Immature natural killer cell (primary cell): ENCODE measurements at places on chromosomes 2 and 18.

DNA sequence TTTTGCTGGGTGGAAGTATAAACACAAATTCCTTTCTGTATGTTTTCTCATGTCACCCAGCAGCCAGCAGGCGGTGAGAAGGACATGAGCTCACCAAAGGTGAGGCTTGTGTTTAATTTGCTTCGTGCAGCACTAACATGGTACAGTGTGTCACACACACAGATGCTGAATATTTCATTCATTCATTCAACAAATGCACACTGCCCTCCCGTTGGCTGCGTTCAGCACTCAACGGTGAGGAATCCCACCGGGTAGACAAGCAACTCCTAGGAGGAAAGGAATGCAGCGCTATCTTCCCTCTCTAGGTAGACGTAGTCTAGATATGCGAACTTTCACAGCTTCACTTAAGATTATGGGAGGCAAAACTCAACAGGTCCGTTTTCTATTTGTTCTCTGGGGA, 85.1 kb downstream of the LONRF2 start:
- no peak overlapping the region for H3K27ac ChIP-seq
- DNase-seq: no peak
- no peaks in the 10 kb centered on the region for H3K36me3 ChIP-seq
- H3K4me1 ChIP-seq: peaks cover 13% of the 10 kb centered on the region
- H3K27me3 ChIP-seq: peaks cover 4% of the 10 kb centered on the region

- H3K4me3 ChIP-seq: no peak overlapping the region
- DNase-seq: no peak
- no peaks in the 10 kb centered on the region for H3K4me1 ChIP-seq
- peaks cover 3% of the 10 kb centered on the region for H3K36me3 ChIP-seq
- peaks cover 3% of the 10 kb centered on the region for H3K27me3 ChIP-seq
Observed at GRCh38 chr2:181602017-181602416, 54.9 kb downstream of the CERKL start.

- H3K27ac ChIP-seq: no peak overlapping the region
- H3K27me3 ChIP-seq: no peaks in the 10 kb centered on the region
- no peaks in the 10 kb centered on the region for H3K4me1 ChIP-seq
- H3K36me3 ChIP-seq: no peaks in the 10 kb centered on the region
Observed at GRCh38 chr2:150097901-150098531, 389.5 kb downstream of the RND3 start.

DNA sequence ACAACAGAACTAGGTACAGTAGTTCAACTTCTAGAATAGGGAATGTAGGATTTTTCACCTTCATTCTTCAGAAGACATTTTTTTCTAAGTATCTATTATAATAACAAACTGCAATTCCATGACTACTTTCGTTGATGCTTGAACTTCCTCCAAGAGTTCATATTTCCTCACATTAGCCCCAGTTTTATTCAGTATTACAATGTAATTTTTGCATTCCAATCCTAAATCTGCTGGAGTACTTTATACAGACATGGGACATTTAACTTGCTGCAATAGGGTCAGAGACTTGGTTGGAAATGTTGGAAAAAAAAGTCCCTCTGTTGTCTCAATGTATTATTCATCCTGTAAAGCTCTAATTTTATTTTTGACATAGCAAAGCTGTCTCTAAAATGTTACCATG, 19.6 kb upstream of the FTCDNL1 start:
- peaks cover 7% of the 10 kb centered on the region for H3K27me3 ChIP-seq
- DNase-seq: no peak
- H3K4me1 ChIP-seq: no peaks in the 10 kb centered on the region
- no peak overlapping the region for H3K4me3 ChIP-seq
- no peak overlapping the region for H3K27ac ChIP-seq

DNA sequence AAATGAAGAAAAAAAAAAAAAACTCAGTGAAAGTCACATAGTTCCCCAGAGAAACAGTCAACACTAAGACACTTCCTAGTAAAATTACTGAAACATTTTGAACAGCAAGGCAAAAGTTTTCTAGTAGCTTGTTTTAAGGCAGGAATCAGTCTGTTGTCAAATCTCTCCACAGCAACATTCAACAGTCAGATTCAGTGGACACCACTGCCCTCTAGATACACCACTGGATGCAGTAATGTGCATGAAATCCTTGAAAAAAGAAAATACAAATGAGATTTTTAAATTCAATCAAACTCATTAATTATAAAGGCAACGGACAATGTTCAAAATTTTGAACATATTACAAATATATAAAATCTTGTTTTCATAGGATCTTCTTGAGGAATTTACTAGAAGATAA, 46.4 kb downstream of the GRB14 start:
- no peaks in the 10 kb centered on the region for H3K4me1 ChIP-seq
- no peak overlapping the region for H3K4me3 ChIP-seq
- no peaks in the 10 kb centered on the region for H3K27me3 ChIP-seq

- H3K4me1 ChIP-seq: no peaks in the 10 kb centered on the region
- H3K27ac ChIP-seq: no peak overlapping the region
- DNase-seq: no peak
- no peak overlapping the region for H3K4me3 ChIP-seq
- no peaks in the 10 kb centered on the region for H3K27me3 ChIP-seq
Observed at GRCh38 chr2:6626401-6627012, 239.2 kb downstream of the CMPK2 start.

- H3K4me1 ChIP-seq: peaks cover 61% of the 10 kb centered on the region
- H3K27me3 ChIP-seq: peaks cover 13% of the 10 kb centered on the region
- no peak for DNase-seq
- H3K4me3 ChIP-seq: peak overlapping the region; percentile 20
- peak overlapping the region; percentile 86 for H3K27ac ChIP-seq
Observed at GRCh38 chr2:233988581-233988980, 61.9 kb upstream of the SPP2 start.

GRCh38 chr2:191629976-191630712, 47.8 kb upstream of the NABP1 start:
- no peaks in the 10 kb centered on the region for H3K27me3 ChIP-seq
- H3K4me1 ChIP-seq: peaks cover 11% of the 10 kb centered on the region
- no peak overlapping the region for H3K4me3 ChIP-seq
- no peak overlapping the region for H3K27ac ChIP-seq
- H3K36me3 ChIP-seq: no peaks in the 10 kb centered on the region

GRCh38 chr2:66699793-66700676, 265.1 kb downstream of the MEIS1 start:
- H3K27me3 ChIP-seq: no peaks in the 10 kb centered on the region
- no peak overlapping the region for H3K27ac ChIP-seq
- H3K4me3 ChIP-seq: no peak overlapping the region
- no peaks in the 10 kb centered on the region for H3K4me1 ChIP-seq
- H3K36me3 ChIP-seq: no peaks in the 10 kb centered on the region
- DNase-seq: no peak

DNA sequence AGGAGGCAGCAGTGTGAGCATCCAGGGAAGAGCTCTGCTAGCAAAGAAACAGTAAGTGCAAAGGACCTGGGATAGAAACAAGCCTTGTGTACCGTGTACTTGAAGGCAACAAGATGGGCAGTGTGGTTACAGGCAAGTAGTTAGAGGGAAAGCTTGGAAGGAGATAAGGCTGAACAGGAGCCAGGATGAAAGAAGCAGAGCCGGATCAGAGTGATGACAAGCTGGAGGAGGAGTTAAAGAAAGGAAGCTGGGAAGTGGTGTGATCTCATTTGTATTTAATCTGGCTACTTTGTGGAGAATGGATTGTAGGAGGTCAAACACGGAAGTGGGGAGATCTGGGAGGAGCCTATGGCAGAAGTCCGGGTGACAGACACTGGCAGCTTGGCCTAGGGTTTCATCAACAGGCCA, 44.7 kb upstream of the VPS54 start:
- DNase-seq: no peak
- no peaks in the 10 kb centered on the region for H3K36me3 ChIP-seq
- H3K27me3 ChIP-seq: no peaks in the 10 kb centered on the region
- H3K4me3 ChIP-seq: no peak overlapping the region

GRCh38 chr2:106825161-106825560, 60.8 kb downstream of the ST6GAL2 start:
- H3K4me1 ChIP-seq: no peaks in the 10 kb centered on the region
- no peak overlapping the region for H3K27ac ChIP-seq
- H3K4me3 ChIP-seq: no peak overlapping the region
- H3K36me3 ChIP-seq: peaks cover 4% of the 10 kb centered on the region
- DNase-seq: no peak

- no peak for DNase-seq
- H3K36me3 ChIP-seq: no peaks in the 10 kb centered on the region
- no peak overlapping the region for H3K27ac ChIP-seq
- peaks cover 3% of the 10 kb centered on the region for H3K27me3 ChIP-seq
- H3K4me1 ChIP-seq: no peaks in the 10 kb centered on the region
- H3K4me3 ChIP-seq: no peak overlapping the region
Observed at GRCh38 chr2:231911381-231911780, 14.8 kb downstream of the NPPC start.

DNA sequence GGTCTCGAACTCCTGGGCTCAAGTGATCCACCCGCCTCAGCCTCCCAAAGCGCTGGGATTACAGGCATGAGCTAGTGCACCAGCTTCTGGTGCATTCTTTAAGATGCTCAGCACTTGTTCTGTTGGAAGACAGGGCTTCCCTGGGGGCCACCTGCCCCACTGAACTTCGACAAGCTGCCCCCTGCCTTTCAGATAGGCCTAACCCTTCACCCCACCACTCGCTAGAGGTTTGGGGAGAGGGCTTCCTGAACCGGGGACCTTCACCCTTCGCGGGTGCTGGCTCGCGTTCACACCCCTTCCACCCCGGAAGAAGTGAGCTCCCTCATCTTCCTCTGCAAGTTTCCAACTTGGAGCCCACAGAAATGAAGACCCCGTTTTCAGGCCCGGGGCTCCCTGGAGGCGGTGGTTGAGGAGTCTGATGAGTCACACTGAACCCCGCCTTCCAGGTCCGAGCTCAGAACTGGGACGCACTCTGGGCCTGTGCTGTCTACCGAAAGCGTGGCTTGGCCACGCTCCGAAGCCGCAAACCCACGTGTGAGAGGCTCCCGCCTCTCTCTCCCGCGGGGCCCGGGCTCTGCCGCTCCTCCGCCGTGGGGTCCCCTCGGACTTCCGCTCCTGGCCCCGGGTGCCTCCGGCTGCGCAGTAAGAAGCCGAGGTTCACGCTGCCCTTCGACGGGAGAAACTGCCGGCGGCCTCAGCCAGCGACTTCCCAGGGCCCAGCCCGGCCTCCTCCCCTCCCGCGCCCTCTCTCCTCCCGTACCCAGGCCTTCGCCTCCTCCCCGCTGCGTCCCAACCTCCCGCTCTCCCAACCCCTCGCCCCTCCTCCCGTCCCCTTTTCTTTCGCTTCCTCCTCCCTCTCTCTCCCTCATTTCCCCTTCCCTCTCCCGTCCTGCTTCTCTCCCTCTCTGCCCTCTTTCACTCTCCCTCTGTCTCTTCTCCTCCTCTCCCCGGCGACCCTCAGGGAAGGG, 47.5 kb upstream of the SP3 start:
- H3K27me3 ChIP-seq: no peaks in the 10 kb centered on the region
- peak overlapping the region; percentile 39 for H3K27ac ChIP-seq
- no peaks in the 10 kb centered on the region for H3K36me3 ChIP-seq
- peaks cover 16% of the 10 kb centered on the region for H3K4me1 ChIP-seq
- peak; percentile 65 for DNase-seq

- no peak for DNase-seq
- no peaks in the 10 kb centered on the region for H3K36me3 ChIP-seq
- peaks cover 11% of the 10 kb centered on the region for H3K27me3 ChIP-seq
- no peak overlapping the region for H3K4me3 ChIP-seq
- no peak overlapping the region for H3K27ac ChIP-seq
Observed at GRCh38 chr2:70557171-70557838, 3.7 kb upstream of the TGFA start.

DNA sequence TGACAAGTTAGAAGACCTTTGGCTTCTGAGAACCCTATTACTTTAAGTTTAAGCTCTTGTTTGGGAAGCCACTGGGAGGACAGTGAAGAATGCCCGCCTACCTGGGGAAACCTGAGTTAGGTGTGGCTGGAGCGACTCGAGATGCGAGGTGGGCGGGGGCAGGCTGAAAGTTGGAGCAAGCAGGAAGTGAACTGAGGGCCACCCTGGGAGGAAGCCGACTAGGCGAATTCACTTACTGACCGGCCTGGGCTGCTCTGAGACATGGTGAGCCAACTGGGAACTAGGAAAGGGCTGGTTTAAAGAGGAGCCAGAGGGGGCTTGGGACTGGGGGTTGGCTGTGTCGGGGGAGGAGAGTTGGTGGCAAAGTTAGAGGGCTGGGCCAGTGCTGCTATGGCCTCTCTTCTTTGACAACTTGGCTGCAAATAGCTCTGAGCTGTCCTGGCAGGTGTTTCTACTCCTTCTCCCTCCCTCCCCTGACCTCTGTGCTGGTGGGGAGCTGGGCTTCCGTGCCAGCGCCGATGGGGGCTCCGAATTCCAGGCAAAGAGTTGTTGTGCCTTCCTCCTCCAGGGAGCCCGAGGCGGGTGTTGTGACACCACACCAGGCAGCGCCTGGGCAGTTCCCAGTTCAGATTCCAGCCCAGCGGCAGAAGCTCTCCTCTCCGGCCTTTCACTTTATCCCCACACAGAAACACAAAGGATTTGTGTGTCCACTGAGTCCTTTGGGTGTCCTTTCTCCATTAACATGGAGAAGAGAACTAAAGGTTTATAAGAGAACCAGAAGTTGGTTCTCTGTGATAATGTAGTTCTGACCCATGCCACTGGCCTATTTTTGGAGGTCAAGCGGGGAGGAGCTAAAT, at the start of gene VAMP8:
TSS of gene VAMP8 (plus strand) at position 201 of the 857 bp plus-strand sequence. CDS start at position 262, 61 bp downstream.
- DNase-seq: peak; percentile 48
- H3K27ac ChIP-seq: peak within 1 kb of the TSS; percentile 91
- H3K27me3 ChIP-seq: peaks cover 2% of the 10 kb centered on the region
- peak within 1 kb of the TSS; percentile 96 for H3K4me3 ChIP-seq

- DNase-seq: no peak
- no peak overlapping the region for H3K4me3 ChIP-seq
- peaks cover 10% of the 10 kb centered on the region for H3K4me1 ChIP-seq
- H3K27ac ChIP-seq: no peak overlapping the region
- H3K36me3 ChIP-seq: no peaks in the 10 kb centered on the region
- no peaks in the 10 kb centered on the region for H3K27me3 ChIP-seq
Observed at GRCh38 chr18:62766266-62766665, 50.9 kb downstream of the PHLPP1 start.

- H3K27ac ChIP-seq: no peak overlapping the region
- no peaks in the 10 kb centered on the region for H3K27me3 ChIP-seq
- H3K4me3 ChIP-seq: no peak overlapping the region
- no peaks in the 10 kb centered on the region for H3K4me1 ChIP-seq
Observed at GRCh38 chr2:26801328-26801727, 15.5 kb downstream of the CENPA start.

DNA sequence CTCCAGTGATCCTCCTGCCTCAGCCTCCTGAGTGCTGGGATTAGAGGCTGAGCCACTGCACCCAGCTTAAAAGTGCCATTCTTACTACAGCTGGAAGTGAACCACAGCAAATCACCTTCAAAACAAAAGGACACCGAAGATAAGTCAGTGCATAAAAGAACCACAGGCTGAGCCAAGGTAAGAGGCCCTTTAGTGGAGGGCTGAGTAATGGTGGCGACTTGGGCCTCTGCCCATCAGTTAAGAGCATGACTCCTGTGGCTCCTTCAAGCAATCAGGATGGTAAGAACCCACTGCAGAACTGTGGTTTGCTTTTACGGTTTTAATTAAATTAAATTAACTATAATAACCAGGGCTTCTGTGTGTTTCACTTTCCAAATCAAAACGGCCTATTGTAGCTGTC, 75.1 kb downstream of the CTAGE1 start:
- H3K4me3 ChIP-seq: peak overlapping the region; percentile 98
- H3K27me3 ChIP-seq: peaks cover 7% of the 10 kb centered on the region
- peak overlapping the region; percentile 99 for H3K27ac ChIP-seq
- peak; percentile 72 for DNase-seq
- peaks cover 100% of the 10 kb centered on the region for H3K4me1 ChIP-seq
- H3K36me3 ChIP-seq: no peaks in the 10 kb centered on the region

- H3K4me1 ChIP-seq: peaks cover 28% of the 10 kb centered on the region
- no peak overlapping the region for H3K27ac ChIP-seq
- DNase-seq: no peak
- H3K27me3 ChIP-seq: peaks cover 50% of the 10 kb centered on the region
Observed at GRCh38 chr2:70890469-70891065, 45.1 kb upstream of the ATP6V1B1 start.
